Stimulated activated CD8-positive, alpha-beta memory T cell treated with anti-CD3 and anti-CD28 coated beads, Interleukin-7, amount 100 ng/mL, for 1 hour (primary cell): ENCODE measurements at places on chromosomes 1 and 21.

DNA sequence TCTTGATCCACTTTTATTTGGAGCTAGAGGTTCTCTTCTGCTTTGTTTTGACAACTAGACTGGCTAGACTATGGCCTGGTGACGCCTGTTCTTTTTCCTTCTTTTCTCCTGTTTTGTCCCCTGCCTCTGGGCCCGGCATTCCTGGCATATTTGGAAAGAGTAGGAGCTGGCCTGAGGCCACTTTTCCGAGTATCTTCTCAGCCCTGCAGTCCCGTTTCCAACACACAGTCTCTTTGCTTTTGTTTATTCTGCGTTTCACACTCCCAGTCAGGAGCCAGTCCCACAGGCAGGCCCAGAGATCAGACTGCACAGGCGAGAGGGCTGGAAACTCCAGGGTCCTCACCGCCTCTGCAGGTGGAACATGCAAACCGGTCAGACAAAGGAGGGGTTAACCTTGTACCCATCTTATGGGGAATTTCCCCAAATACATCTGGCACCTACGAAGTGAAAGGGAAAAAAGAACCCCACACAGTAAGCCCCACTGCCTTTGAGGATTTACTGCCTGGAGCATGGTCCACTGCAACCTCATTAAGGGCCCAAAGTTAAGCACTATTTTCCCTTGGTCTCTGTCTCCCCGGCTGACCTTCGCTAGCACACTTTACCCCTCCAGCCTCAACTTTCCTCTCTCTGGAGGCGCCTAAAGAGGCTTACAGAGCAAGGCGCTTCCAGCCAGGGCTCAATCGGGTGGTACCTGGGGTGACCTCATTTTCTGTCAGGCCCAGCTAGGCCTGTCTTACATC is 141.1 kb downstream of the TOMM20 start:
- no peak for DNase-seq

- no peak for DNase-seq
Measured at GRCh38 chr1:147292631-147293251, 50.3 kb downstream of the CHD1L start.

DNA sequence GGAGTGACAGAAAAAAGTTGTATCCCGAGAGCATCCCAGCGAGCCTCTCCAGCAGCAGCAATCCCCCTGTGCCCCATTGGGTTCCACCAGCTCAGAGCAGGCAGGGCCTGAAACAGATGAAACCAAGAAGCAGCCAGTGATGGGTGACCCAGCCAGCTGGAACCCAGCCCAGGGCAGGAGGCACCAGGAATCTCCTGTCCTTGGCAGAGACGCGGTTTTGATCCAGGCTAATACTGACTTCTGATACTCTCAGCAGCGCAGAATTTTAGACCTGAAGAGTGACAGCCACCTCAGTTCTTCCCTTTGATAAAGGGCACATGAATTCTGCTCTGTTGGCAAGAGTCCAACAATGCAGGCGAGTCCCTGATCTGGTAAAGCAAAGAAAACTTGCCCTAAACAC is 11.4 kb upstream of the OLIG1 start:
- no peak for DNase-seq

DNA sequence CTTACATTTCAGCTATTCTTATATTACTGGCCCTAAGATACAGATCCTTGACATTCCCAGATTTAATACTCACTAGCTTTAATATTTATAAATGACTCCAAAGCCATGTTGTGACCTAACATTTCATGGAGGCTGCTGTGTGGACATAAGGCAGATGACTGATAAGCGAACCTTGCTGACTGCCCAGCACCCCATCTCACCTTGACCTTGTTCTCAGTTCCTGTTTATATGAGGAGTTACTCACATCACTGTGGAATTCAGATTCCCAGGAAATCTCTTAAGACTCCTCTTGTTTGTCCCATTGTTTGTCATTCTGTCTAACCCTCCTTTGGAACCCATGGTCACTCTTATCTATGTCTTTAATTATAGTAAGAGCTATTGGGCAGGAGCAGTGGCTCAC is 21.9 kb downstream of the RAB3B start:
- DNase-seq, result no peak
